Stimulated activated CD4-positive, alpha-beta T cell treated with anti-CD3 and anti-CD28 coated beads, Interleukin-2, amount 100 ng/mL, for 4 hours (primary cell): ENCODE measurements at places on chromosomes 5 and 9.

- no peak for DNase-seq
These were observed 1113.7 kb upstream of the WWC1 start for GRCh38 chr5:167177736-167178135.

GRCh38 chr5:65989158-65989557, 62.8 kb downstream of the ERBIN start:
- no peak for DNase-seq

DNA sequence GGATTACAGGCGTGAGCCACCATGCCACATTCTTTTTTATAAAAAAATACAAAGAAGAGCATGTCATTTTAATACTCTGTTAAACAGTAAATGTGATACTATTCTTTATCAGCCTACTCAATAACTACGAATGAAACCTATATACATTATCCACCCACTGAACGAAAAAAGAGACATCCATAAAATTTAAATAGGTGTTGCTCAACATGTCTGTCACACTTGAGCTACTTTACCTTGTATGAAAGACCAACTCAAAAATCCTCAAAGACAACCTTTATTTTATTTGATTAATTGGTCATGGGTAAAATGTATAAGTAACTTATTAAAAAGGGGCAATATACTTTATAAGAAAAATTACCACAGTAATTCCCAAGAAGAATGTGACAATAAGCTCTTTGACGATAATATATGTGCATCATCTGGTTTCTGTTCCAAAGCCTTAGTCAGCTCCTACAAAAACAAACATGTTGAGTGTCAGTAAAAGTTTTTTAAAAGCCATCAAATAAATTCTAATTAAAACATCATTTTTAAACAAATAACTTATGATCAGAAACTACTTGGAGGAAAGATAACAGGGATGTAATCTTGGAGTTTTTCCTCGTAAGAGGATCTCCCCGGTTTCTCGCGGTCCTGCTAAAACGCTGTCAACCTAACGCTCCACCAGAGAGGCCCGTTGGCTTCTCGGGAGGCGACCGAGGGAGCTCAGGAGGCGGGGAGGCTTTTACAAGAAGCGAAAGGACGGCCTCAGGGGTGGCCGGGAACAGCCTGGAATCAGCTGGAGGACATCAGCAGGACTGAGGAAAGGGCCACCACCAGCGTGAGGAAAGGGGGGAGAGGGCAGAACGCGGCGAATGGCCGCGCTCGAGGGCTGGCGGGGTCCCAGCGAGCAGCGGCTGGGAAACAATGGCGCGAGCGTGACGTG, 13.5 kb upstream of the ANKRD18B start:
- no peak for DNase-seq

DNA sequence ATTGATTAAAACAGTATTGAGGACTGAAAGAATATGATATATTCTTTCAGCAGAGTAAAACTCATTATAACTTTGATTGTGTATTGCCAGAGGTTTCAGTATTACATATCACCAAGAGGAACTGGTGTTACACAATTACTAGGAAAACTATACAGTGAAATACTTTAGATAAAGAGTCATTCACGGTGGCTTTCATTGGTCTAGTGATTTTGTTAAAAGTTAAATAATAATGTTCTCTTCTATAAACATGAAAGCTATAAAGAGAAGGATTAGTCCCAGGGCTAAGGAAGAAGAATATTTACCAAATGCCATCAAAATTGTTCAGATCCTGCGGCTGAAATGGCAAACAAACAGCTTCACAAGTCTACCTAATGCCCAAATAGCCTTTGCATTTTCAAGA, 306.2 kb downstream of the SEMA5A start:
- DNase-seq: no peak

DNA sequence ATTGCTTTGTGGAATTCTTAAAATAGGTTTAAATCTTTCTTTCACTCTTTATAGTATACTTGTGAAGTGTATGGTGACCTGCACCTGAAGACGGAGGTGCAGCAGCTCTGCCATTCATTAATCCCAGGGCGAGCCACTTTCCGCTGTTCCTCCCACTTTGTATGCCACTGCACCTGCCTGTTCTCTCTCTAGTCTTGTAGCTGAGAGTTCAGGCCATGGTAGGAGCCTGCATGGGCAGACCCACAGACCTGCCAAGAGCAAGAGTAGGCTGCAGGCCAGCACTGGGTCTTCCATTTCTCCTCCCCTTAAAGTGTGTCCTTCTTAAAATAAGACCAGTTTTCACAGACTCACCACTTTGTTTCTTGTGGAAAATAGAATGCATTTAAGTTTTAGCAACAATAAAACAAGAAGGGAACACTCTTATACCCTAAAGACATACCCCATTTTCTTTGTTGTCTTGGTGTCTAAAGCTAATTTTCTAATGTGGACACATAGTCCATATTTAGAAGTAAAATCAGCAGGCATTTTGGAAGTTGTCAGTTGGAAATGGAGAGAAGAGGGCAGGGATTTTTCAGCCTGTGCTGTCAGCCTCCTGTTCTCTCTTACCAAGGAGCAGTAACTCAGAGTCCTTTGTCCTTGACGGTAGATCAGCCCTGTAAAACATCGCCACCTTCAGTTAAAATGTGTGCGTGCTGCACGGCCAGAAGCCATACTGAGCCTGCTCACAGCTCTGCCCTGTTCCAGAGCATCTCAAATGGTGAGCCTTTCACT, 103.2 kb downstream of the SNCAIP start:
- no peak for DNase-seq

DNA sequence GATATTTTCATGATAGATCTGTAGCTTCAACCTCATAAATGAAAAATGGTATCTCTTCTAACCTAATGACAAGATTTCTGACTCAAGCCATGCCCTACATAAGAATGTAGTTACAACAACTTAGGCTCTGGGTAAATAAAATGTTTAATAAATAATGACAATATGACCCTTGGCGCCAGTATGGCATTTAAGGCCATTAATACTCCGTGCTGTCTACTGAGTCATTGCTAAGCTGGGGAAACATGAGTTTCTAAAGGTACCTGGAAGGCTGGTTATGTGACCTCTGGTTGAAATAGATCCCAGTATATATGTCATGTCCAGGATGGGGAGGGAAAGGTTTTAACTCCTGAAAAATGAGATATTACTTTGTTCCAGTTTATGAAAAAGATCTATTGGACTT, 58.0 kb upstream of the CEMIP2 start:
- no peak for DNase-seq

DNA sequence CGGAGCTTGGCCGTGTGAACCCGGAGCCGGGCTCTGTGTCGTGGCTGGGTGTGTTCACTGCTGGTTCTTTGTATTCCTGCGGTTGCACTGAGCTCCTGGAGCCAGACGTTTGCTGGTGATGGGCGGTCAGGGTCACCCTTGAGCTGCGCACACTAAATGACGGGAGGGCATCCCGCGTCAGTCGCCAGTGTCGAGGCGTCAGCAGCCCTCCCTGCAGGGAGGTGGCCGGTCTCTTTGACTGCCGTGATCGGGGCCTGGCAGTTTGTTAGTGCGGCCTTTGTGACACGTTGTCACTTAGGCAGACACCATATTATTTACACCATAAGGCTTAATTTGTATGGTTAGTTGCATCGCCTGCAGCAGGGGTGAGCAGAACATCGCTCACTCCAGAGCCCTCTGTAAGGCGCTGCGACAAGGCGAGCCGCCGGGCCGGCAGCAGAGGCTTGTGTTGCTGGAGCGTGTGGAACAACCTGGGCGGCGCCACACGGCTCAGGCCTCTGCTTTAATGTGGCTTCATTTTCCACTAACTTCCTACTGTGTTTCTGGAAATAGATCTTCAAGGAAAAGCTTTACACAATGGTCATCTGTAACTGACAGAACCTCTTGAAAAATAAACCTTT, 8.3 kb downstream of the NDUFS6 start:
- no peak for DNase-seq

GRCh38 chr5:1138445-1139245, 26.8 kb upstream of the SLC12A7 start:
- DNase-seq: no peak

- DNase-seq: no peak
These were observed 7.6 kb downstream of the OLFML2A start for GRCh38 chr9:124784509-124784908.

GRCh38 chr5:16582081-16582480, 34.7 kb downstream of the RETREG1 start:
- no peak for DNase-seq

- no peak for DNase-seq
These were observed 114.6 kb downstream of the SYK start for GRCh38 chr9:90916147-90916734.

GRCh38 chr5:58025809-58026208, 434.1 kb downstream of the PLK2 start:
- no peak for DNase-seq

DNA sequence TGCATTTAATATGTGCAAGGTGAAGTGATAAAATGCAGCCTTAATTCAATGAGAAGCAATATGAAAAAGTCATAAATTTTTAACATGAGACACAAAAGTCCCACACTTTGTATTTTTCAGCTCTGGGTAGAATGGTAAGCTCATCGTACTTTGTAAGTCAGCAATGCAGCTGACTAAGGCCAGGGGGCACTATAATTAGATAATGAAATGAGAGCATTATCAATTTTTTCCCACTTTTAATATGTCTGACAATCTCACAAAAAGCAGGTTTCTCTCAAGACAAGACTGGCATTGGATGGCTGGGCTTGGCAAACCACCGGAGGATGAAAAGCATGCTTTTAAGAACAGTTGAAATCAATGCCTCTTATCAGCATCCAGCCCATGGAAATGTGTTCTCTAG, 162.8 kb downstream of the FAM174A start:
- no peak for DNase-seq

DNA sequence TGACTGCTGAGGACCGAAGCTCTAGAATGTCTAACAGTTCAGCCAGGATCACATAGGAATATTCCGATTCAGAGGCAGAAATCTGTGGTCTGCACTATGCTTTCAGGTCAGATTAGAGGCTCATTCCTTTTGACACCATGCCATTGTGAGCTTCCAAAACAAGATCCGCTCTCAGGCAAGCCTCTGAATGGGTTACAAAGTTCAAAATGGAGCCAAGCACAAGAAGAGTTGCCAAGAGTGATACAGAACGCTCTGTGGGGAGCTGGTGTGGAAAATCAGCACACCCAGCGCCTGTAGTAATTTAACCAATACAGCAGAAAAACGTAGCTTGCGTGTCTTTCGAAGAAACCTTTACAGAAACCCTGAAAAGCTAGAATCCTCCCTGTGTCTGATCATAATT, 33.3 kb upstream of the FAT2 start:
- no peak for DNase-seq

- DNase-seq: no peak
These were observed 29.8 kb upstream of the ALDOB start for GRCh38 chr9:101465326-101465915.

DNA sequence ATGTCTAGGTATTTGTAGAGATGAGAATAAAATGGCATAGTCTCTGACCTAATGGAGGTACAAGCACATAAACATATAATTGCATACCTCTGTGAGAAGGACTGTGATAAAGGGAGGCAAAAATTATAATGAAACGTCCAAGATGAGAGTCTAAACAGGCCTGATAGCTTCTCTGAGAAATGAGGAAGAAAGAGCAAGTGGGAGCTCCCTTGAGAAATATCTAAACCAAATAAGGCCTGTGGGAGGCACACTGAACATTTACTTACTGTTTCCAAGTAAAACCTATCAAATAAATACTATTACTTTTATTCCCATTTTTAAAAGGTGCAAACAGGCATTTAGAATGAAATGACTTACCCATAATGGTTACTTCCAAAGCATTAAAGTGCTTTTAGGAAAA, 125.6 kb upstream of the PAPPA start:
- DNase-seq: no peak

GRCh38 chr9:113177251-113177650, 26.4 kb downstream of the SLC31A2 start:
- DNase-seq: no peak

DNA sequence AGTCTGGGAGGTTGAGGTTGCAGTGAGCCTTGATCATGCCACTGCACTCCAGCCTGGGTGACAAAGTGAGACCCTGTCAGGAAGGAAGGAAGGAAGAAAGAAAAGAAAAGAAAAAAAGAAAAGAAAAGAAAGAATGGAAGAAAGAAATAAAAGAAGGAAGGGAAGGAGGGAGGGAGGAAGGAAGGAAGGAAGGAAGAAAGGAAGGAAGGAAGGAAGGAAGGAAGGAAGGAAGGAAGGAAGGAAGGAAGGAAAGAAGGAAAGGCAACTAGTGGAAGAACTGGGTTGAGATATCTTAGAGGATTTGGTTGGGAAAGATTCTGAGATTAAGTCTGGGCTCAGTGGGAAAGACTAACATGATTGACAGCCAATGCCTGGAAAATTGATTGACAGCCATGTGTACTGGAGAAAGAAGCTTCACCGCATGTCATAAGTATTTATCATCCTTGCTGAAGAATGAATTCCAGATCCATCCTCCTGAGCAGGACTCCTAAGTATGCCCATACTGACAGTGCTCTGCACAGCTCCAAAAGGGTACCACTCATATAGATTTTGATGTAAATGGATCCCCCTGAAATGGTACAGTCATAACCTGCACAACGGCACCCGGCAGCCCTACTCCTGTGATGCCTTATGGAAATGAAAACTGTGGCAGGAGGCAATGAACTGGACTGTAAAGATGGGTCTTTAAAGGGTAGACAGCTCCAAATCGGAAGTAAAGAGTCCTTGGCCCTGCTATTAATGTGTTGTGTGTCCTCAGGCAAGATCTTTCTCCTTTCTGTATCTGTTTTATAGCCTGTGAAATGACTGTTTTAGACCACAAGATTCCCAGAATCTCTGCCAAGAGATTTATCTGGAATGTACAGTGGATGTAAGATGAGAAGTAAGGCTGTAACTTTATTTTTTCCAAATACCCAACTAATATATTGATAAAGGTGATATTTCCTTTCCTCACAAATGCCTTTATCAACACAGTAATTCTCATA, 16.9 kb upstream of the ADRA1B start:
- DNase-seq: no peak

DNA sequence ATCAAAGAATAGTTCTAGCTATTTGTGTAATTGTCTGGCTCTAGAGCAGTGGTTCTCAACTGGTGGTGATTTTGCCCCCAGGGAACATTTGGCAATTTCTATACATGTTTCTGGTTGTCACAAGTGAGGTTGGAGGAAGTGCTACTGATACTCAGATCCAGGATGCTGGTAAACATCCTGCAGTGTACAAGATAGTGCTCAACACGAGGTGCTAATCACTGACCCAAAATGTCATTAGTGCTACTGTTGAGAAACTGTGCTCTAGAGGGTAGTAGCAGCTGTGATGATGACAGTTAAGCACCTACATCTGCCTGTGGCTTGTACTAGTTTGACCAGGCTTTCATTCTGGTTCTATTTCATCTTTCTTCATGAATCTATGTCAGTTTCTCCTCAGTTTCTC, 22.1 kb downstream of the LRRC19 start:
- no peak for DNase-seq

GRCh38 chr5:156312897-156313694, 13.9 kb upstream of the SGCD start:
- DNase-seq: no peak
